ENCODE measurements at places on chromosomes 5 and 9.

GRCh38 chr5:27706832-27707231, 668.4 kb upstream of the CDH9 start:
- no peak for DNase-seq

DNA sequence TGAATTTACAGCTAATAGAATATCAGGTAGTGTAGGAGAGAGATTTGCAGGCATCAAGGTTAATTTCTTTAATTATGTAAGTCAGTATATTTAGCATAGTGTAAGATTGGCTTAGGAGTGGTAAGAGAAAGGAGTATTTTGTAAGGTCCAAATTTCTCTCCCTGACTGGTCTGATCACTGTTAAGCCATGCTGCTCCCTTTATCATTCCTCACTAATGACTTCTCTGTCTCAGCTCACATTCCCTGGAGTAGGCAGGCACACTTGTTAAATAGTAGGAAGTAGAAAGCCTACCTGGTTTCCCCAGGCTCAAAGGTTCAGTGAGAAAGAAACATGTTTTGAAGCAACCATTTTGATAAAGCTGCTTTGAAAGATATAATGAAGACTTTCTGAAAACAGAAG, 90.7 kb downstream of the SMIM15 start:
- no peak for DNase-seq

GRCh38 chr9:20838218-20838617, 154.2 kb downstream of the FOCAD start:
- no peak for DNase-seq

- peak; percentile 11 for DNase-seq
Observed at GRCh38 chr9:4985386-4986266, 554 bp downstream of the JAK2 start.

DNA sequence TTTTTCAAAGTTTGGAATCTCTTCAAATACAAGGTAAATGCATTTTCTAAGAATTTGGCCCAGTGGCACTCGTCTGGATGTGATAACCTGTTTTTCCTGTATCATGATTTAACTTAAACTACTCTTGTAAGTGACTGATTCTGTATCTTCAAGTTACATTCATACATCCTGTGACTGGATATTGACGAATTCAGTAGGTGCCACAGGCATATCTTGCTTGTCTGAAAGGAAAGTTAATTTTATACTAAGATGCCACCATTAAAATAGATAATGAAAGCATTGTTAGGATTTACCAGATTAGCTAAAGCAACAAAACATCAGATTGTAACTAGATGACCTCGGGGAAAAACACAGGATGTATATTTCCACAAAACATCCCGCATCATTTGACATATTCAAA, 175.3 kb upstream of the ZNF608 start:
- DNase-seq, result no peak

- DNase-seq, result no peak
Observed at GRCh38 chr5:129747572-129748407, at the start of gene MINAR2. Gene MINAR2 (plus strand): TSS chr5:129748094. CDS start chr5:129748191, 97 bp downstream.

DNA sequence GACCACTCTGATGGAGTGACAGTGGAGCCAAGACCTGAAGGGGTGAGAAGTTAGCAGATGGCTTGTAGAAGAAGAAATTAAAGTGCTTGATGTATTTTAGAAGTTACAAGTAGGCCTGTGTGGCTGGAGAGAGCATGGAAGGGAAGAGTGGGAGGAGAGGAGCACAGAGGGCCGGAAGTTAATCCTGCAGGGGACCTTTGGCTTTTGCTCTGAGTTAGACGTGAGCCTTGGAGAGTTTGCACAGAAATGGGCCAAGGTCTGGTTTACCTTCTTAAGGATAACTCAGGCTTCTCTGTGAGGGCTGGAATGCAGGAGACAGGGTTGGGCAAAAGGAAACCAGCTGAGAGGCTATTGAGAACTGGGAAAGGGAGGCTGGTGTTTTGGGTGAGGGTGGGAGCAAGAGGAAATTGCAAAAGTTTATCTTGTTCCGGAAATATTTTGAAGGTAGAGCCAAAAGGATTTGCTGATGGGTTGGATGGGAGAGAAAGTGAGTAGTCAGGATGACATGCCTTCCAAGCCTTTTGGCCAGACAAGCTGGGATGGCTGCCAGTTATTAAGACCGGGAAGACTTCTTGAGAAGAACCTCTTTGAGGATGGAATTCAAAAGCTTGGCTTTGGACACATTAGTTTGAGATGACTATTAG, 17.5 kb upstream of the F2RL1 start:
- no peak for DNase-seq

DNA sequence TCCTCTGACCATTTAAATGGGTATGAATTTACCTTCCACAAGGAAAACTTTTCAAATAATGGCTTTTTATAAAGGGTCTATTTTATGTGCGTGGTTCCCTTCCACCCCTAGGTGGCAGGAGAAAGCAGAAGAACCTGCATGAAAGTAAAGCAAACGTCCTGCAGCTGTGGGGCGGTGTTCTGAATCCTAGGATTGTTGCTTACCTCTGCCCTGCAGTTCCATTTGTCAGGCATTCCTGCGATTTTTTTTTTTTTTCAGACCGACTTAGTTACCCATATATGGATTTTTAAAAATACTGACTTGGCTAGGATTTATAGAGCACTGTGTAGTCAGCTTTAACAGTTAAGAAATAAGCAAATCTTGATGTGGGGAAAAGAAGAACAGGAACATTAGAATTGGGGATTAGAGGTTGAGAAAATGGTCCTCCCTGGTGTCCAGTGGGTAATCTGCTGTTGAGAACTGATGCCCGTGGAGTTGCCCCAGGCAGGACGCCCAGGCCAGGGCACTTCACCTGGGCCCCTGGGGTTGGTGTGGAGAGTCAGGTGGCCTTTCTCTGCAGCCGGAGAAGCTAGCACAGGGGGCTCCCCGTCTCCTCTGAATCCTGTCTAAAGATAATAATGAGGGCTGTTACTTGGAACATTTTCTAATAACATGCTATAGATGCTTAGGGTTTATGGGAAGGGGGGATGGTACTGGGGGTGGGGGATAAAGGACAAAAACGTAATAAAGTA, 30.4 kb upstream of the LTC4S start:
- DNase-seq, result peak; percentile 74

DNA sequence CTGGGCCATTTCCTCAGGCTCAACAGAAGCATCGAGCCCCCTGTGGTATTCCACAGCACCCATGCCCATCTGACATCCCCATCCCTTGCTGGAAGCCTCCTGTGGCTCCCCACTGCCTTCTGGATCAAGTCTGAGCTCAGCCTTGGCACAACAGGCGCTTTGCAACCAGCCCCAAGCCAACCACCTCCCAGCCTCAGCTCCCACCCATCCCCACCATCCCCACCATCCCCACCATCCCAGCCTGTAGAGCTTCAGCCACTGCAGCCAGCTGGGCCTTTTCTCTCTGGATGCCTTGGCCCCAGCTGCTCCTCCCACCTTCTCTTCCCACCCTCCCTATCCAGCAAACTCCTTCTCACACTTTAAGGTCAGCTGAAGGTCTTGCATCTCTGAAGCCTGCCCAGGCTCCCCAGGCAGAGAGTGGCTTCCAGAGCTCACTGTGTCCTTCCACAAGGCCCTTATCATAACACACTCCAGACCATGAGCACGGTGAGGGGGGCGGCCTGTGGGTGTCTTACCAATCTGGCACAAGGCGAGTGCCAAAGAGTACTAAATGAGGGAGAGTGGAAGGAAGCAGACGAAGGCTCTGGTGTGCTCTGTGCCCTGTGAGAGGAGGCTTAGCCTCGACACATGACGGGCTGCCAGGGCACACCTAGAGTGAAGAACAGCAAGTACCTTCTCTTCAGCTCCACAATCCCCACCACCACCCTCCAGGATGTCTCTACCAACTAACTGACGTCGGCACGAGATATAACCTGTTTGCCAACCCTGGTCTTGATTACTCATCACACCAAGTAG, 6.5 kb downstream of the HIGD2A start:
- no peak for DNase-seq

- no peak for DNase-seq
Observed at GRCh38 chr9:124079176-124079925, 67.8 kb downstream of the LHX2 start.

DNA sequence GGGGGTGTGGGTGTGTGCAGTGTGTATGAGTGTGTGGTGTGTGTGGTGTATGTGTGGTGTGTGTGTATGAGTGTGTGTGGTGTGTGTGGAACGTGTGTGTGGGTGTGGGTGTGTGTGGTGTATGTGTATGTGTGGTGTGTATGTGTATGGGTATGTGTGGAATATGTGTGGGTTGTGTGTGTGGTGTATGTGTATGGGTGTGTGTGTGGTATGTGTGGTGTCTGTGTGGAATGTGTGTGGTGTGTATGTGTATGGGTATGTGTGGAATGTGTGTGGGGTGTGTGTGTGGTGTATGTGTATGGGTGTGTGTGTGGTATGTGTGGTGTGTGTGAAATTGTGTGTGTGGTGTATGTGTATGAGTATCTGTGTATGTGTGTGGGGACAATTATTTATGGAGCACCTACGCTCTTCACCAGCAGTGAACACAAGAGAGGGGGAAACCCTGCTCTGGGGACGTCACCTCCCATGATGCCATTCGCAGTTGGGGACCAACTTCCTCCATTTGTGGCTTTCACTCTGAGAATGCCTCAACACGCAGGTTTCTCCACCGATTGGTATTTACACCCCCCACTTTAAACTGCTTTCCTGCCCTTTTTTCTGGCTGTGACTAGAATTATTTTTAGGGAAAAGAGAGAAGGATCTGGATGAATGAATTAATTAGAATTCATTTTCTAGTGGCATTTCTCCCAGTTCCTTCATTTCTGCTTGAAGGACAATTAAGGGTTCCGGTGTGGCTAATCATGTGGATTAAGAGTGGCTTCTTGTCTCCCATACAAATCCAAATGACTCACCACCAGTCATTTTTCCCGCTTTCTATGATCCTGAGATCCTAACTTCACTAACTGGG, 238.1 kb downstream of the ROR2 start:
- peak; percentile 9 for DNase-seq

DNA sequence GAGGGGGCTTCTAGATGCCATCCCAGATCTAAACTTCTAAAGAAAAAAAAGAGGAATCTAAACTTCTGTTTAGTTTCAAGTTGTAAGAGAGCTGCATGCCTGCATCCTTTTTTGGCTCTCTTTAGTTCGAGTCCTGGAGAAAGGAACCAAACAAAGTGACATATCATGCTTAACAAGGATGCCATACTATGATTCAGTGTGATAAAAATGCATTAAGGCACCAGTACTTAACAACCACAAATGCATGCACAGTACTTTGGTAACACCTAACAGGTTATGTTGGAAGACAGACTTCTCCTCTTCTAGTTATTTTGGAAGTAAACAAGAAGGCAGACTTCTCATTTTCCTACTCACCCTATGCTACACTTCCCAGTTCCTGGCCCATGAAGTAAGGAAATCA, 27.3 kb downstream of the NME5 start:
- DNase-seq, result no peak

DNA sequence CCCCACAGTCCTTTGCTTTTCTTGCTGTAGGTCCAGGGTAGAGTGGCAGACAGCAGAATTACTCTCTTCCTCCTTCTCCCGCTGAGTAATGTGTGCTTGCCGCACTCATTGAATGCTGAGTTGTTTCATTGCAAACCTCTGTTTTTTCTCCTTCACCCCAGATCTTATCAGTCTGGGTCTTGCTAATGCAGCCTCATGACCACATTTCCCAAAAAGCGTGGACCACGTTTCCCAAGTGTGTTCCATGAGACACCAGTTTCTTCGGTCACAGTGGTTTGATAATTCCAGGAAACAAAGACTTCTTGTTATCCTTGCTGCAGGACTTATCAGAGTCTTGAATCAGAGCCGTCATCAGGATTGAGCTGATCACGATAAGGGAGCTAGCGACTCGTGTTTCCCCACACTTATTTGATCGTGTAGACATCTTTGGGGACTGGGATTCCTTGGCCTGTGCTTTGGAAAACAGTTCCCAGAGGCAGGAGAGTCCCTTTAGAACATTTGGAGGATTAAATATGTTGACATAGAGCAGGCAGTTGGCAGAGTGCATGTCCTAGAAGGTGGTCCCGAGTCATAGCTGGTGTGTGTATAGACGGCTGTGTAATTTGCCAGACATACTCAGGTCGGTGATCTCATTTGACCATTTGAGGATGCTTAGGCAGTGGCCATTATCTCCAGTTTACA, 4.4 kb downstream of the LRRC8A start:
- no peak for DNase-seq

DNA sequence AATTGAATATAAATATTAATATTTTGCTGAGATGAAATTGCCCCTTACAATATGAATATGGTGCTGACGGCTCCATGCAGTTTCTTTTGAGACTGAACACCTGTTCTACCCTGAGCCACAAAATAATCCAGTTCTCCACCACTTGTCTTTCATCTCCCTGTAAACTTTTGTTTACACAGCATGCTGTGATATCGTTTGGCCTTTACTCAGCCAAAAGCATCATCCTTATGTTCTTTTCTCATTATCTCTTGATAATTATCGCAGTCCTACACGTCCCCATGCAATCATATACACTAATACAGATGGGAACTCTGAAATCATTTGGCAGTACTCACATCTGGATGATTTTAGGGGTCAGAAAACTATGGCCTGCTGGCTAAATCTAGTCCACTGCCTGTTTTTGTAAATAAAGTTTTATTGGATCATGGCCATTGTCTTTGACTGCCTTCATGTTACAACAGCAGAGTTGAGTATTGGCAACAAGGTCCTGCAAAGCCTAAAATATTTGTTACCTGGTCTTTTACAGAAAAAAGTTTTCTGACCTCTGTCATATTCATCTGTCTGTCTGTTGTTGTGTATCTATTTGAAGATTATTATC, 53.3 kb downstream of the AOPEP start:
- no peak for DNase-seq

- no peak for DNase-seq
Observed at GRCh38 chr5:72226950-72227349, 93.1 kb downstream of the MRPS27 start.

All from CD4-positive, CD25-positive, alpha-beta regulatory T cell (primary cell).